Calu3 (cell line): ENCODE measurements at places on chromosomes 12 and 14. TPM values are rescaled to one million over a fixed set of nuclear protein-coding genes. Genes with fewer than 3 reads are reported as not detected.

The TSPAN8 gene
- total RNA-seq, result 289 and 384 TPM in 2 replicates

The KRT73 gene
- total RNA-seq, result not detected in 2 replicates

The LIN7A gene
- total RNA-seq, result 0.73 and 3.2 TPM in 2 replicates

The GSKIP gene
- total RNA-seq, result 33.3 and 42.5 TPM in 2 replicates

The SLC22A17 gene
- 0.39 and 0.61 TPM in 2 replicates for total RNA-seq

The SLCO1C1 gene
- total RNA-seq, result 0.54 and 0.80 TPM in 2 replicates

The GDF11 gene
- 5.3 and 6.7 TPM in 2 replicates for total RNA-seq

The OR10G3 gene
- total RNA-seq, result not detected in 2 replicates

The VCPKMT gene
- total RNA-seq, result 7.1 and 8.8 TPM in 2 replicates

The EIF5 gene
- 327 and 328 TPM in 2 replicates for total RNA-seq

The BDKRB2 gene
- total RNA-seq, result 0.27 and 0.28 TPM in 2 replicates

The HOXC10 gene
- total RNA-seq, result 0.51 and 0.71 TPM in 2 replicates

The CIDEB gene
- 0.17 TPM in 1 of 2 replicates, not detected in the other for total RNA-seq

The TIGAR gene
- total RNA-seq, result 15.9 and 17.3 TPM in 2 replicates

The FGF23 gene
- not detected in 2 replicates for total RNA-seq

The SDR9C7 gene
- not detected in 2 replicates for total RNA-seq

The INSM2 gene
- not detected in 2 replicates for total RNA-seq

The OTOGL gene
- 0.05 and 0.09 TPM in 2 replicates for total RNA-seq

The ISM2 gene
- not detected in 2 replicates for total RNA-seq

The CLEC1B gene
- not detected in 2 replicates for total RNA-seq

The TTC6 gene
- 13.4 and 13.8 TPM in 2 replicates for total RNA-seq

The PARPBP gene
- total RNA-seq, result 28.1 and 38.0 TPM in 2 replicates

The AKAP3 gene
- total RNA-seq, result 1.5 and 1.6 TPM in 2 replicates

The ANO4 gene
- 1.3 and 1.9 TPM in 2 replicates for total RNA-seq

The AMN gene
- total RNA-seq, result 13.7 and 17.0 TPM in 2 replicates

The TMEM179 gene
- total RNA-seq, result not detected in 2 replicates

The KIAA0586 gene
- 16.7 and 19.3 TPM in 2 replicates for total RNA-seq

The NANOG gene
- total RNA-seq, result not detected in 2 replicates

The ADCY4 gene
- total RNA-seq, result 3.0 and 3.4 TPM in 2 replicates

The FAM181A gene
- total RNA-seq, result not detected in 2 replicates

The FGF6 gene
- total RNA-seq, result not detected in 2 replicates

The PLBD1 gene
- 75.3 and 98.1 TPM in 2 replicates for total RNA-seq

The BBOF1 gene
- total RNA-seq, result 1.3 and 1.8 TPM in 2 replicates

The KRT72 gene
- not detected in 2 replicates for total RNA-seq

The SIVA1 gene
- 72.3 and 73.3 TPM in 2 replicates for total RNA-seq

The NFE2 gene
- total RNA-seq, result 0.80 and 1.8 TPM in 2 replicates

The TEX52 gene
- not detected in 2 replicates for total RNA-seq

The APOLD1 gene
- total RNA-seq, result 5.2 and 5.3 TPM in 2 replicates

The ARG2 gene
- 11.2 and 18.4 TPM in 2 replicates for total RNA-seq

The TBC1D30 gene
- 21.4 and 29.4 TPM in 2 replicates for total RNA-seq

The CLEC9A gene
- not detected in 2 replicates for total RNA-seq

The NAV3 gene
- total RNA-seq, result 2.0 and 4.1 TPM in 2 replicates
